Brain pericyte (primary cell): ENCODE measurements at places on chromosomes 3 and 15.

- DNase-seq, result no peak
Observed at GRCh38 chr3:102688556-102688930, 253.7 kb downstream of the ZPLD1 start.

- no peak for DNase-seq
Observed at GRCh38 chr15:96807361-96807760, 476.9 kb downstream of the NR2F2 start.

DNA sequence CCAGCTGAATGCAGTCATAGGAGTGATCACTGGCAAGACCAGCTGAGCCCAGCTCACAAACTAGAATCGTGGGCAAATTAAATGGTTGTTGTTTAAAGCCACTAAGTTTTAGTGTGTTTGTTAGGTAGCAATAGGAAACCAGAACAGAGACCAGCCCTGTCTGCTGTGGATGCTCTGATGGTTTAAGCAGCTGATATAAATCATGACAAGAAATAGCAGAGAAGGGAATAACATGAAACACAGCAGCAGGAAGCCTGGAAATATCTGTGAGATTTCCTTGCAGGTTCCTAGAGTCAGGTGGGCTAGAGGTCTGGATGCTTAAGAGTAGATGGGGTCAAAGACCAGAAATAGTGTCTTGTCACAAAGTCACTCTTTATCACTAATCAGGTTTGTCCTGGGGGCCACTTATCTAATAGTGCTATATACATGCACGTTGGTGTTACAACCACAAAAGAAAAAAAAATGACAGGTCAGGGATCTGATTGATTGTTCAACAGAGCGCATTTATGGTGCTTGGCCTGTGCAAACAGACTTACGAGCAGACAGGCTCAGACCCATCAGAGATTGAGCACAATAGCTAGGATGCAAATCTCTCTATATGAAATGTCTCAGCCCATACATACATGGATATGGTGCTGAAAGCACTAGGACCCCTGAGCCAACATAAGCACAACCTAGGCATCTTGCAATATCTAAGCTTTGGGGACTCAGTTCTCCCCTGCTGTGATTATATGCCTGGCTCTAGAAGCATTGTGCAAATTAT, 967.7 kb downstream of the AGBL1 start:
- DNase-seq, result no peak

DNA sequence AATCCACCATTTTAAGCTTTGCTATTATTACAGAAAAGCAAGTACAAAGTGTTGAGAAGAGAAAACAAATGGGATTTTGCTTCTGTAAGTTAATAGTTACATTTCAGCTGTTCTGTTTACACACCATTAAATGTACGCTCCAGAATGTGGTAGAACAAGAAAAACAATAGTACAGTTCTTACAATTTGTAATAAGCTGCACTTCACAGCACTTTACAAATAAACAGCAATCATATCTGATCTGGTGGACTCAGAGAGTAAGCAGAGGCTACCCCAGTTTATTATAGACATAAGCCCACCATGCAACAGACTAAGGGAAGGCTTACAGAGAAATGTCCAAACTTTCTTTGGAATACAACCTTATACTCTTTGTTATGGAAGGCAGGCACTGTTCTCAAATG, 126.4 kb downstream of the OXSM start:
- no peak for DNase-seq

DNA sequence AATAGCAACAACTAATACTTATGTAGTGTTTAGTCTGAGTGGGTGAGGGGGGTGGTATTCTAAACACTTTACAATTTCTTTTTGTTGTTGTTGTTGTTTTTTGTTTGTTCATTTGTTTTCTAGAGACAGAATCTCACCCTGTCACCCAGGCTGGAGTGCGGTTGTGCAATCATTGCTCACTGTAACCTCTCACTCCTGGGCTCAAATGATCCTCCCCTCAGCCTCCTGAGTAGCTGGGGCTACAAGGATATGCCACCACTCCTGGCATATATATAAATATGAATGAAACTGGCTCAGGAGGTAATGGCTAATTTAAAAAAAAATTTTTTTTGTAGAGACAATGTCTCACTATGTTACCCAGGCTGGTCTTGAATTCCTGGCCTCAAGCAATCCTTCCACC, 19.1 kb downstream of the SPSB4 start:
- DNase-seq, result no peak
